ENCODE measurements at places on chromosomes 3 and 15.

DNA sequence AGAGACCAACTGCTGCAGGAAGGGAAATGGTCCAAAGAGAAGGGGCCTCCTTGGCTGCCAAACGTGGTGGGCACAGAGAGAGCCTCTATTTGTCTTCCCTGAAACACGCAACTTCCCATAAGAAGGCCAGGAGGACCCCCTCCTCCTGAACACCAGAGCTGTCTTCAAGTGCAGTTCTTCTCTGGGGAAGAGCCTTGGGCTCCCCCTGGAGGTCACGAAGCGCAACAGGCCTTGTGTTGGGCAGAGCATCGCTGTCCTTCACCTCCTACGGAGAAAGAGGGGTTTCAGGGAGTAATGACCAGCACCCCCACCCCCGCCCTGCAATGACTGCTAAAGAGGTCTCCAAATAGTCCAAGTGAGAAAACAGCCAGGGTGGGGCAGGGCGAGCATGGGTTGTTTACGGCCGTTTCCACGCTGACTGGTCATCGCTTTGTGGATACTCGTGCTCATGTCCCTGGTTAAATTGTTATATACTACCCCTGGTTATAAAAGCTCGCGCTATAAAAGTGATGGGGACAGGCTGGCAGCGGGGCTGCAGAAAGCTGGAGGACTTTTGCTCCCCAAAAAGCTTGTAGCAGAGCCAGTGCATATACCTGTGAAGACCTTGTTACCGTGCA lies 397.5 kb upstream of the ATP10A start:
- DNase-seq: no peak

DNA sequence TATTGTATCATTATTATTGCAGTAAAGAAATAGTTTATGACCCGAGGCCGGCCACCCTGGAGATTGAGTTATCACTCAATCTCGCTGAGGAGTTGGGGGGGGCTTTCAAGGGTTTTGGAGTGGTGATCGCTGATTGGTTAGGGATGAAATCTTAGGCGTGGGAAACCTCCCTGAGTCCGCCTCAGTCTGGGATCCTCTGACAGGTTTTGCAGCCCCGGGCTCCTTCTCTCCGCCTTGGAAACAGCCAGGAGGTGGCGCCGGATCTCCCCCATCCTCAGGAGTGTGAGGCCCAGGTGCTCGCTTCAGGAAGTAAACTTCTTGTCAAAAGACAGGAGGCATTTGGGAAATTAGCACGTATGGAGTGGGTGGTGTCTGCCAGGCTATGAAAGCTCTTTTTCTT lies 41.1 kb upstream of the SEC61A1 start:
- peak; percentile 42 for DNase-seq

DNA sequence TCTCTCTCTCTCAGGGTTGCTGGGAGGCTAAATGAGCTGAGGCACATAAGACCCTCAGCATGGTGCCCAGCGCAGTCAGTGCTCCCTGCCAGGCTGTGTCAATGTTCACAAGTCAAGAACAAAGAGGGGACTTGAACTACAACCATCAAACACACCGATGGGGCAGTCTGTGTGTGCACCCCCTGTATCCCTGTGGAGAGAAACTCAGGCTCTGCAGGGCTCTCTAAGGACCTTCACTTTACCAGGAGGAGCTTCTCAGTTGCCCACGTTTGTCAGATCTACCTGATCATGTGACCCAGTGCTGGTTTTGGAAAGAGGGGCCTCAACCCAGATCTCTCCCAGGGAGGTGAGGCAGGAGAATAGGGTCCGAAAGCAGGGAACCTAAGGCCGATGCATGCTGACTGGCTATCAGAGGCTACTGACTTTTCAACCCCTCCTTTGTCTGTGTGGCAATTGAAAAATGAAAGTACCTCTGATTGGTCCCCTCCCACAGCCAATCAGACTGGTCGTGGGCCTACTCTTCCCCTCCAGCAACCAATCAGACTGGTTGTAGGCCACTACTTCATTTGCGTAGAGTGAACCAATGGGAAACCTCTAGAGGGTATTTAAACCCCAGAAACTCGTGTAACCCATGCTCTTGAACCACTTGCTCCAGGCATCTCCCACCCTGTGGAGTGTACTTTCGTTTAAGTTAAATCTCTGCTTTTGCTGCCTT lies 34.0 kb downstream of the RHCG start:
- peak; percentile 34 for DNase-seq

GRCh38 chr3:19931767-19932188 lies 2.2 kb downstream of the EFHB start:
- DNase-seq: no peak

DNA sequence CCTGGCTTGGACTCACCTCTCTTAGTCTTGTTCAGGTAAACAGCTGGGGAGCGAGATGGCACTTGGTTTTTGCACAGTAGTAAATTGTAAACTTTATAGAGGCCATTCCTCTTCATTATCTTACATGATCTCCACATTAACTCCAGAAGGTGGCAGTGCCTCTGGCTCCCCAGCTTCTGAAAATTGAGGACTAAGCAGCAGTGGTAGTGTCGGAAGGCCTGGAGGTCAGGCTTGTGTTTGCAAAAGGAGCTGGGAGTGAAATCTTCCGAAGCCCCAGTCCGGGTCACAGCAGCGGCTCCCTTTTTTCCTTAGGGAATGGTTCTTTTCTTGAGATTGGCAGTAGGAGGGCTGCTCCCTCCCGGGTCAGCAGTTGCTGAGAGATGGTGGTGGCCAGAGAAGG lies 85.7 kb downstream of the FNDC3B start:
- DNase-seq: no peak

All from H54 (cell line).